ENCODE measurements at places on chromosomes 16 and 17. TPM values are rescaled to one million over a fixed set of nuclear protein-coding genes. Genes with fewer than 3 reads are reported as not detected.

The PHKG2 gene
- total RNA-seq: 50.5 TPM

The CA5A gene
- not detected for total RNA-seq

The PIPOX gene
- 34.2 TPM for total RNA-seq

The CBX2 gene
- total RNA-seq: 85.5 TPM

The RRAD gene
- total RNA-seq: 0.52 TPM

The KRTAP9-2 gene
- total RNA-seq: not detected

The COX6A2 gene
- not detected for total RNA-seq

GRCh38 chr16:10787304-10787703, 31.3 kb downstream of the TVP23A start:
- no peak for DNase-seq

DNA sequence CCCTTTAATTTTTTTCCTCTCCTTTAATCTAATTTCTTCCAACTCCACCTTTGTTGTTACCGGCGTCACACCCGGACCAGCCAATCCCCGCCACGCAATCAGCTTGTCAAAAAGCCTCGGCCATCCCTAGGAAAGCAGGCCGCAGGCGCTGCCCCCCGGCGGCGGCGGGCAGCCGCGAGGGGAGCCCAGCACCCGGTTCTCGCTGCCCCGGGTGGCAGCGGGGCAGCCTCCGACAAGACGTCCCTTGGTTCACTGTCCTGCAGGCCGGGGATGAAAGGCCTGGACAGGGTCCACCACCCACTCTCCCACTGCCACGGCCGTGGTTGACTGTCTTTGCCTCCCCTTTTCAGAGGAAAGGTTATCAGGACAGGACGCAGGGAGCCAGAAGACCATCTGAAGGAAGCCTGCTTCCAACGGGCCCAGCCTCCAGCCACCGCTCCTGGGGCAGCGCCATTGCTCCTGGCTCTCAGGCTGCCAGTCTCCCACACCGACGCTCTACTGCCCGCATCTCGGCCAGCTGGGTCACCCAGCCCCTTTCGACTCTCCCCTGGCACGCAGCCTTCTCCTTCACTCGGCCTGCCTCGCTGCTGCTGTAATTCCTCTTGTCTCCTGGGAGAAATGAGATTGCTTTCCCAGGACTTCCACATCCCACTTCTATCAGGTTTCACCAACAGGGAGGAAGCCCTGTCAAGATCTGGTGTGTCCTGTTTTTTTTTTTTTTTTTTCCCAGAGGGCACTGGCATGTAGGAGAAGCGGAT, 2.8 kb upstream of the UBTF start:
- DNase-seq: peak; percentile 69

GRCh38 chr16:57125376-57125775, 33.0 kb downstream of the CPNE2 start:
- DNase-seq: no peak

GRCh38 chr16:29993903-29994599, 1.4 kb downstream of the HIRIP3 start:
- no peak for DNase-seq
